ENCODE measurements at places on chromosomes 11 and 22.
A peak's percentile ranks its signal among the peaks of the same experiment; 100 is the strongest.

DNA sequence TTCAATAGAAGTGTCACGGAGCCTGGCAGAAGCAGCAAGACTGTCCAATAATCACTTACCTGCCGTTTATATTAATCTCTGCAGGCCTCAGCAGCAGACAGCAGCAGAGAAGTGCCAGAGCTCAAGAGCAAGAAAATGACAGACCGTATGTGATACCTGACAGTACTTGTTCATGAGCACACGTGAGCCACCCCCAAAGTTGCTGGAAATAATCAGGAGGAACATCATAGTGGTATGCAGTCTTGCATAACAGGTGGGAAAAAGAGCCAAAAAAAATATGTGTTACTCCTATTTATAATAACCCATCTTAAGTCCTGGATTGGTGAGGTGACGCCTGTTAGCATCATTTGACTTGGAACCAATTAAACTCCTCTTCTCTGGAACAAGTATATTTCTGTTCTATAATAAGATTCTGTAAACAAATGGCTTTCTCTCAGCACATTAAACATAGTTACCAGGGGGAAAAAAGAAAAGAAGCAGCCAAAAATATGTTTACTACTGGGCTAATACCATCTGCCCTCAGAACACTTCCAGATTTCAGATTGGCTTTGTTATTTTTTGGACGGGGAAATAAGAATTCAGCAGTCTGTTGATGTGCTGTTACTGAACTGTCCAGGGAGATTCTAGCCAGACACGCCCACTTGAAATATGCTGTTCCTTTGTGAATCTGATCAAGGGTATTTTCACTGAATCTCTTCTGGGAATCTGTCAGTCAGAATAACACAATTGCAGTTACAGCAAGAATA, 7.9 kb upstream of the SLN start:
- DNase-seq: no peak

DNA sequence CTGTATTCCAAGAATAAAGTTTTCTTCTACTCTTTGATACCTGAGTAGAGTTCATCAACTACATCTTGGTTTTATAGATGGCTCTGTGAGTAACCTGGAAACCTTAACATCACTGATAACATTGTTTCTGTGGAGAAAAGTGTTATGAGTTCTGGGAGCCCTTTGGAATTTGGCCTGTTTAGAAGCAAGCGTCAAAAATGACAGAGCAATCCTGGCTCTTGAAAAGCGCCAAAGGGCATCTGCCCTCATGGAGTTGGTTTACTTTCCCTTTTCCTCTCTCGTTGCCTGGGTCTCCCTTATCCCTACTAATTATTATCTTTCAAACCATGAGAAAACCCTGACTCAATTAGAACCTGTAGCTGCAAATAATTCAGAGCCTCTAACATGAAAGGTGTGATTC, 140.1 kb downstream of the DBX1 start:
- no peak for DNase-seq

GRCh38 chr22:44131412-44131811, 49.3 kb upstream of the PARVG start:
- DNase-seq: no peak

DNA sequence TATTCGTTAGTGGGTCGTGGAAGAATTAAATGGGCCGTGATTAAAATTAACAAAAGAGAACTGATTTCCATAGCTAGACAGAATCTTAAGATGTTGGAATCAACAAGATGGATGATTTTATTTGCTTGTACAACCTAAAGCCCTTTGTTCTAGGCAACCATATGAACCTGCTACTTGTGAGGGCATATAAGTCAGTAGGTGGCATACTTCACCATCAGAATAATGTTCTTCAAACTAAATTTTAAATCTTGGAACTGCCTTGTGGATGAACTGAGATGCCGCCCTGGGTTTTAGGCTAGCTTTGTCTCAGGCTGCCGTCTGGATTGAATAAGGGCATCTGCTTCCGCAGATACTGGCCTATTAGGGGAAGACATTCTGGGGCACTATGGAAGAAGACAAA, 40.9 kb downstream of the CSRP3 start:
- no peak for DNase-seq

DNA sequence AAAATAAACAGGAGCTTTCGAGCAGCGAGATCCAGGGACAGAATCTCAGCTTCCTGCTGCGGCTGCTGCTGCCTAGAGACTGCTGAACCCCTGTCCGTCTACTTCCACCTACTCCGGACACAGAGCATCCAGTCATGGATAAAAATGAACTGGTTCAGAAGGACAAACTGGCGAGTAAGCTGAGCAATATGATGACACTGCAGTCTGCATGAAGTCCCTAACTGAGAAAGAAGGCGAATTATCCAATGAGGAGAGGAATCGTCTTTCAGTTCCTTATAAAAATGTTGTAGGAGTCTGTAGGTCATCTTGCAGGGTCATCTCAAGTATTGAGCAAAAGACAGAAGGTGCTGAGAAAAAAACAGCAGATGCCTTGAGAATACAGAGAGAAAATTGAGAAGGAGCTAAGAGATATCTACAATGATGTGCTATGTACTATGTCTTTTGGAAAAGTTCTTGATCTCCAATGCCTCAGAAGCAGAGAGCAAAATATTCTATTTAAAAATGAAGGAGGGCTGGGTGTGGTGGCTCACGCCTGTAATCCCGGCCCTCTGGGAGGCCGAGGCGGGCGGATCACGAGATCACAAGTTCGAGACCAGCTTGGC, 11.1 kb upstream of the MS4A2 start:
- DNase-seq: no peak

- DNase-seq: no peak
Measured at GRCh38 chr11:70523384-70524095, 125.2 kb downstream of the CTTN start.

GRCh38 chr11:11608783-11609232, 13.0 kb downstream of the GALNT18 start:
- DNase-seq: no peak

- DNase-seq: no peak
Measured at GRCh38 chr11:113168354-113169342, 145.7 kb upstream of the TTC12 start.

DNA sequence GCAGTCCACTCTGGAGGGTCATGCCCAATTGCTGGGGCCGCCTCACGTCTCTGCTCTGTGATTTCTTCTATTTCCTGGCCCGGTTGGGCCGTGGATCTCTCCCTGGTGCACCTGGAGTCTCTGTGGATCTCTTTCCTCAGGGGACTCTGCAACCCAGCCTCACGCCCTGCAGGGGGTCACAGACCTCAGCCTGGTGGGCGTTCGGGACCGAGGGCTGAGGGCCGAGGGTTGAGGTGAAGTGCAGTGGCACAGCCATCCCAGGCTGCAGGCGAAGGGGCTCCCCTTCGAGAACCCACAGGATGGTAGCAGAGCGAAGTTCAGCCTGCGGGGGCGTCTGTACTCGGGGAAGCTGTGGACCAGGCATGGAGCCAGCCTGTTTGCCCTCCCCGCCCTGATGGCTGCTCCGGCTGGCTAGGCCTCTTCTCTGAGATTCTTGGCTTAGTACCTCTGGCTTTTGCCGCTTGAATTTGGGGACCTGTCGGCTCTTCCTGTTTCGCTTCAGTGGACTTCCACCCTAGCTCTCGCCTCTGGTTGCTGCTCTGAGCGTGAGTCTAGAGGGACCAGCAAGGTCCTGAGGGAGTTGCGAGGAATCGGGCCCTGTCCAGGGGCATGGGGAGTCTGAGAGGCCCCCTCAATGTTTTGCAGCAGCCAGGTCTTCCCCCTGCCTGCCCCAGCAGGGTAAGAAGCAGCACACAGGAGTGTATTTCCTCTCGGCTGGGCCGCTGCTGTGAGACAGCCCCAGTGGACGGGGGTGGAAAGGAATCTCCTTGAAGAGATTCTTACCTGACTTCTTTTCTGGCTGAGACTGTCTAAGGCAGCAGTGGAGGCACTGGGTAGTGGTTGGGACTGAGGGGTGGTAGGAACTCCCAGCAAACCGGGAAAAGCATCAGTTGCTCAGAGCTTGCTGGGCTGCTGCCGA, 140.8 kb downstream of the TBC1D22A start:
- DNase-seq: no peak

DNA sequence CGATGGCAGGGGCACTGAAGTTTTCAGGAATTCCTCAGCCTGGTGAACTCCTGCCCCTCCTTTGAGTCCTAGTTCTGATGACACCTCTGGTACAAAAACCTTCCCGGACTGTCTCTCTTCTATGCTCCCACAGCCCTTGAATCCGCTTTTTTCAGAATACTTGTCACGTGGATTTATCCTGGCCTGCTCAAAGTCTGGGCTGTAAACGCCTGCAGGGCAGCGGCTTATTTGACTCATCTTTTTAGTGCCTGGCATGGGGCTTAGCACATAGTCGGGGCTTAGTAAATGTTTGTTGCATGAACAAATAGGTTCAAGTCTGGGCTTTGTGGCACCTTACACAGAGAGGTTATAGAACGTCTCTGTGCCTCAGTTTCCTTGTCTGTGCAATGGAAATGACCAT, 13.4 kb upstream of the KCNJ11 start:
- no peak for DNase-seq

- DNase-seq: no peak
Measured at GRCh38 chr11:114564831-114565230, 5.2 kb upstream of the NXPE1 start.

- DNase-seq: peak; percentile 24
Measured at GRCh38 chr22:49305214-49305965, 522.3 kb downstream of the BRD1 start.

DNA sequence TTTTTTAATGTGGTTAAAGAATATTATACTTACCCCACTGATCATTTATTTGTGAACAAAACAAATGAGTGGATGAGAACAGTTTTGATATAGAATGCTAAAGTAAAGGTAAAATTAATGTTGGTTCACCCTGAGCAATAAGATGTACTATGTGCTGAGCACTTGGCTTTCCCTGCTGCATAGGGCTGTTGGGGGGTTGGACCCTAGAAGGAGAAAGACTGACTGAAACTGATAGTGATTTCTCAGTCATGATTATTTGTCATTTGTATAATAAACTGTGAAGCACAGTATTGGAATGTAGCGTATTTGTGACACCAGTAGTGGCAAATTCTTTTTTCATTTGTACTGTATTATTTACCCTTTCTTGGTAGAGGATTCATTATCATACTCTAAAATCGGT, 63.3 kb downstream of the PRMT3 start:
- DNase-seq: no peak

GRCh38 chr11:115637599-115638241, 133.5 kb upstream of the CADM1 start:
- DNase-seq: no peak

DNA sequence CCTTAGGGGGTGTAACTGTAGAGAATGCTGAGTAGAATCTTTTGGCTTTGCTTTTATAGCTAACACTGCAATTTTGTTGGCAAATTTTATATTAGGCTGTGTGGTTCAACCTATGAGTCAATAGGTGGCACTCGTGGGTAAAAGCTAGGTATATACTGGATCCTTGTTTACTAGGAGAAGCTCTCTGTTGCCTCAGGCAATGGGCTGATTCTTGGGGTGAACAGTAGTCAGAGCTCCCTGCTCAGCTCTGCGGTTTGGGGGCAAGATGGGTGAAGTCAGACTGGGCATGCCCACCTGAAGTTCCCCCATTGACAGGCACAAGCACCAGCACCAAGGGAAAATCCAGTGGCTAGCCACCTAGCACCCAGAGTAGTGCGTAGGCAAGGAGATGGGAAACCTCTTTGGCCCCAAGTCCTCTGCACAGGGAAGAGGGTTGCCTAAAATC, 238.7 kb downstream of the FAM181B start:
- no peak for DNase-seq

Data from activated CD8-positive, alpha-beta memory T cell treated with anti-CD3 and anti-CD28 coated beads for 48 hours (primary cell).